Psoas muscle (tissue), 8 donors: ENCODE measurements at places on chromosomes 7 and 10.

DNA sequence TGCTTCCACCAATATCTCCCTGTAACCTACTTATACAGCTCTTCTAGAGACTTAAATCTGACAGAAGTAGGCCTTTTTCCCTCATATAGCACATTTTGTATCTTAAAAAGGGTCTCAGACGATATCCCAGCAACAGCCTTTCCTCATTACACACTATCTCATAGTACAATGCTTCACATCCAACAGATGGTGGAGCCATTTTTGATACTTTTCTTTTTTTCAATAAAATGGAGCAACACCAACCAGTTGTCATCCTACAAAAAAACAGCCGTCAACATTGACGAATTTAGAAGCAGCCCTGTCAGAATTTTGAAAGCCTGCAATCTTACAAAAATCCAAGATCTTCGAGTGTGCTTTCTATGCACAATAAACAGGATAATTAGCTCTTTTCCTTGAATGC is 145.9 kb upstream of the NEBL start:
- H3K4me1 ChIP-seq: no peaks in the 10 kb centered on the region
- H3K27me3 ChIP-seq: no peaks in the 10 kb centered on the region
- H3K36me3 ChIP-seq: no peaks in the 10 kb centered on the region
- no peak for DNase-seq

DNA sequence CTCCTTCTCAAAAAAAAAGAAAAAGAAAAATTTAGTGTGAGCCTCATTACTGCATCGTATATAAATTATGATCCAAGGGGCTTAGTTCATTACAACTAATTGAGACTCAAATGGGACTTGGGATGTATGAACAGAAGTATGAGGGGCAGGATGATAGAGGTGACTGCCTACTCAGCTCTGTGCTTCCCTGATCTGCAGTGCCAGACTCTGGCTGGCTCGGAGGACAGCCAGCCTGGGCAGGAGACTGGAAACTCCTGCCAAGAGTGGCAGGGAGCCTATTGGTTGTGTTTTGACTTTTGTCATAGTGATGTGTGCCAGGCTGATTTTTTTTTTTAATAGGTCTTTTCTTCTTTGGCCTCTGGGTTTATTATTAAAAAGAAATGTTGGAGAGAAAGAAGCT is 73.8 kb upstream of the GTF2IRD1 start:
- H3K36me3 ChIP-seq: no peaks in the 10 kb centered on the region
- no peak overlapping the region for H3K4me3 ChIP-seq
- no peak for DNase-seq
- H3K4me1 ChIP-seq: no peaks in the 10 kb centered on the region
- no peak overlapping the region for H3K27ac ChIP-seq

- H3K4me1 ChIP-seq: peaks cover 6% of the 10 kb centered on the region
- H3K36me3 ChIP-seq: no peaks in the 10 kb centered on the region
- peak; percentile 52 for DNase-seq
- peak overlapping the region; percentile 48 for H3K4me3 ChIP-seq
Measured at GRCh38 chr10:123991611-123992570, 100.3 kb upstream of the CPXM2 start.

DNA sequence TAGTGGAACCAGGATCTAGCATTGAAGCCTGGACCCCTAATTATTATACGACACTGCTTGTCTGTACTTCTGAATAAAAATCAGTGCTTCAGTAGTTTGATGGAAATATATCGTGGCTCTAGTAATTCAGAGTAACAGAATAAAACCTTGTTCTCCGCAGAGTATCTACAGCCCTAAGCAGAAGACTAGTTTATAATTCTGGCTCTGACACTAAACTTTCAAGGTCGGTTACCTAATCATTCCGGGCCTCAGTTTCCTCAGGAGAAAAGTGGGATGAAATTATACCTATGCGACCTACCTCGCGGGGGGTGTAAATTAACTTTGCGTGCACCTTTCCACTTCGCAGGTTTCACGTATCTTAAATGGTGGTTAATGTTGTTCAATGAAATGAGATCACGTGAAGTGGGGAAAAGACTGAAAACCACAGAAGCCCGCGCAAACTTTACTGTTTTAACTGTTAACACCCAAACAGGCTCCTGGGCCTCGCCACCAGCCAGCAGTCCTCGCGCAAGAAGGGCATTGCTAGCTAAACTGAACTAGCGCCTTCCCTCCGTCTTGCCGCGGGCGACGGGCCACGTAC is 615 bp downstream of the THAP5 start:
- no peak for DNase-seq
- peaks cover 38% of the 10 kb centered on the region for H3K36me3 ChIP-seq
- H3K4me1 ChIP-seq: peaks cover 53% of the 10 kb centered on the region
- H3K27ac ChIP-seq: peak overlapping the region; percentile 94

- H3K4me3 ChIP-seq: no peak overlapping the region
- DNase-seq: no peak
- H3K27ac ChIP-seq: no peak overlapping the region
- no peaks in the 10 kb centered on the region for H3K36me3 ChIP-seq
- H3K27me3 ChIP-seq: no peaks in the 10 kb centered on the region
Measured at GRCh38 chr10:9038146-9038714, 983.7 kb downstream of the GATA3 start.

GRCh38 chr10:104750291-104750690 is 109.2 kb downstream of the SORCS3 start:
- H3K27ac ChIP-seq: no peak overlapping the region
- no peaks in the 10 kb centered on the region for H3K4me1 ChIP-seq
- no peaks in the 10 kb centered on the region for H3K27me3 ChIP-seq
- H3K36me3 ChIP-seq: no peaks in the 10 kb centered on the region
- no peak for DNase-seq
- H3K4me3 ChIP-seq: no peak overlapping the region

- H3K27ac ChIP-seq: peak overlapping the region; percentile 87
- no peaks in the 10 kb centered on the region for H3K36me3 ChIP-seq
- no peaks in the 10 kb centered on the region for H3K27me3 ChIP-seq
- H3K4me1 ChIP-seq: peaks cover 40% of the 10 kb centered on the region
Measured at GRCh38 chr10:44995914-44996669, 4.6 kb upstream of the ZNF22 start.

GRCh38 chr7:46854958-46855473 is 726.9 kb downstream of the TNS3 start:
- no peaks in the 10 kb centered on the region for H3K4me1 ChIP-seq
- H3K27me3 ChIP-seq: no peaks in the 10 kb centered on the region
- no peak overlapping the region for H3K4me3 ChIP-seq
- DNase-seq: no peak
- no peaks in the 10 kb centered on the region for H3K36me3 ChIP-seq

- DNase-seq: peak; percentile 98
- peak within 1 kb of the TSS; percentile 97 for H3K27ac ChIP-seq
- peak within 1 kb of the TSS; percentile 99 for H3K4me3 ChIP-seq
- H3K27me3 ChIP-seq: no peaks in the 10 kb centered on the region
- peaks cover 12% of the 10 kb centered on the region for H3K4me1 ChIP-seq
Measured at GRCh38 chr10:94402204-94402842, at the start of gene TBC1D12. TBC1D12 (plus strand) TSS chr10:94402541; CDS start chr10:94402614, 73 bp downstream.

- peaks cover 4% of the 10 kb centered on the region for H3K36me3 ChIP-seq
- H3K4me3 ChIP-seq: no peak overlapping the region
- DNase-seq: no peak
- H3K27me3 ChIP-seq: no peaks in the 10 kb centered on the region
- H3K27ac ChIP-seq: no peak overlapping the region
Measured at GRCh38 chr10:92901819-92902251, 53.5 kb downstream of the EXOC6 start.

DNA sequence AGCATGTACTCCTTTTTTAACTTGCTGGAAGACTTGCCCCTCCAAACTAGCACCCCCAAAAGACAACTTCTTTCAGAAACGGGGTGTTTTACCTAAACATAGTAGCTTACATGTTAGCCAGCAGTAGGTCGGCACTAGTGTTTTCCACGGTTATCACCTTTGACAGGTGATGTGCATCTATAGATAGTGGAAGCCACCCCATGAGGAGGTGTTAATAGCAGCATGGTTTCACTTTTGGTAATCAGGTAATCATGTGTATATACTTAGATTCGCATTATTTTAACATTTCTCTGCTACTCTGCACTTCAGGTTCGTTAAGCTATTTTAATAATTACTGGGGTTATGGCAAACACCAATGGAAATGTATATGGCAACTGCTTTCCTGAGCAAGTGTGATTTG is 17.6 kb downstream of the SRI start:
- no peak overlapping the region for H3K4me3 ChIP-seq
- peaks cover 49% of the 10 kb centered on the region for H3K36me3 ChIP-seq
- no peaks in the 10 kb centered on the region for H3K4me1 ChIP-seq
- no peak overlapping the region for H3K27ac ChIP-seq
- no peak for DNase-seq
- H3K27me3 ChIP-seq: no peaks in the 10 kb centered on the region

- peaks cover 6% of the 10 kb centered on the region for H3K4me1 ChIP-seq
- no peaks in the 10 kb centered on the region for H3K27me3 ChIP-seq
- no peaks in the 10 kb centered on the region for H3K36me3 ChIP-seq
- H3K27ac ChIP-seq: no peak overlapping the region
Measured at GRCh38 chr7:1712907-1713501, 42.9 kb downstream of the ELFN1 start.

DNA sequence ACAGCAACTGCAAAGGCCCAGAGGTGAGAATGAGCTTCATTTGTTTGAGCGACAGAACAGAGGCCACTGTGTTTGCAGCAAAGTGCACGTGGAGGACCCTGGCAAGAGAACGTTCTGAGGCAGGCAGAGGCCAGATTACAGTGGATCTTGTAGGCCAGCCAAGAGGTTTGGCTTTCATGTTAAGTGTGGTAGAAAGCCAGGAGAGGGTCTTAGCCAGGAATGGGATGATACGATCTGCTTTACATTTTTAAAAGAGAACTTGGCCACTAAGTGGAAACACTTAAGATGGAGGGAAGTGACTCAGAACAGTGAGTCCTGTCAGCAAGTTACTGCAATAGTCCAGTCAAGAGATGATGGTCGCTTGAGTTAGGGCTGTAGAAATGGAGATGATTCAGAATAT is 4.6 kb downstream of the CCDC136 start:
- peak overlapping the region; percentile 69 for H3K27ac ChIP-seq
- no peak for DNase-seq
- H3K4me3 ChIP-seq: no peak overlapping the region
- peaks cover 4% of the 10 kb centered on the region for H3K36me3 ChIP-seq

GRCh38 chr10:6071181-6072175 is 9.3 kb upstream of the IL2RA start:
- H3K4me1 ChIP-seq: no peaks in the 10 kb centered on the region

GRCh38 chr10:132393695-132394181 is 3.3 kb upstream of the PWWP2B start:
- no peak overlapping the region for H3K4me3 ChIP-seq
- no peaks in the 10 kb centered on the region for H3K27me3 ChIP-seq
- H3K36me3 ChIP-seq: no peaks in the 10 kb centered on the region
- peaks cover 25% of the 10 kb centered on the region for H3K4me1 ChIP-seq

GRCh38 chr10:79250259-79250658 is 97.0 kb upstream of the PPIF start:
- no peak overlapping the region for H3K4me3 ChIP-seq
- peaks cover 51% of the 10 kb centered on the region for H3K4me1 ChIP-seq
- no peak for DNase-seq

GRCh38 chr7:140308060-140308459 is 90.3 kb downstream of the SLC37A3 start:
- DNase-seq: no peak
- H3K4me3 ChIP-seq: no peak overlapping the region
- H3K27me3 ChIP-seq: no peaks in the 10 kb centered on the region

DNA sequence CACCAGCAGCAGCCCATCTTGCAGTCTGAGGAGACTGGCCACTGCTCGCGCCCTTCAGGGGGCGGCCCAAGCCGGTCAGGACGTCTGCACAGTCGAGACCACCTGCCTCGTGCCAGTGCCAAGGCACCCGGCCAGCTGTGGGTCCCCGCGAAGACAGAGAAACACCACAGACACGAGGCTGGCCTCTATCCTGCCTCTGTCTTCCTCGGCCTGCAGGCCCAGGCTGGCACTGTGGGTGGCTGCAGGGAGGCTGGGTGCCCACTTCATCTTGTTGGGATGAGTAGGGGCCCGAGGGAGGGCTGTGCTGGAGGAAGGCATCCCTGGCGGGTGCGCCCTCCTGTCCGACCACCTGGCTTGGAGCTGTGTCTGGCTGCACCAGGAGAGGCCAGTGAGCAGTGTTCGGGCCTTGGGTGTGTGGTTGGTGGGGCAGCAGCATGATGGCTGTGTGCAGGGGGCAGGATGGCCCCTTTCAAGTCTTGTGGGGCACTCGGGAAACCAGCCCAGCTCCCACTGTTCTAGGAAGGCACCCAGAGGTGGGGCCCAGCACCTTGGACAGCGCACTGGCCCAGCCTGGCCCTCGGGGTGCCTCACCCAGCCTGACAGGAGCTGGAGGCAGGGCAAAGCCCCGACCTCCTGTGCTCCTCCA is 7.3 kb downstream of the DPYSL4 start:
- no peak overlapping the region for H3K27ac ChIP-seq
- peaks cover 12% of the 10 kb centered on the region for H3K27me3 ChIP-seq
- no peak overlapping the region for H3K4me3 ChIP-seq
- H3K4me1 ChIP-seq: no peaks in the 10 kb centered on the region
- DNase-seq: peak; percentile 16

GRCh38 chr10:69387500-69387899 is 29.2 kb downstream of the TACR2 start:
- no peak overlapping the region for H3K27ac ChIP-seq
- no peak overlapping the region for H3K4me3 ChIP-seq
- no peak for DNase-seq
- peaks cover 32% of the 10 kb centered on the region for H3K4me1 ChIP-seq

GRCh38 chr7:35707422-35707821 is 12.5 kb upstream of the HERPUD2 start:
- no peak overlapping the region for H3K4me3 ChIP-seq
- no peak overlapping the region for H3K27ac ChIP-seq
- no peaks in the 10 kb centered on the region for H3K36me3 ChIP-seq
- DNase-seq: no peak

DNA sequence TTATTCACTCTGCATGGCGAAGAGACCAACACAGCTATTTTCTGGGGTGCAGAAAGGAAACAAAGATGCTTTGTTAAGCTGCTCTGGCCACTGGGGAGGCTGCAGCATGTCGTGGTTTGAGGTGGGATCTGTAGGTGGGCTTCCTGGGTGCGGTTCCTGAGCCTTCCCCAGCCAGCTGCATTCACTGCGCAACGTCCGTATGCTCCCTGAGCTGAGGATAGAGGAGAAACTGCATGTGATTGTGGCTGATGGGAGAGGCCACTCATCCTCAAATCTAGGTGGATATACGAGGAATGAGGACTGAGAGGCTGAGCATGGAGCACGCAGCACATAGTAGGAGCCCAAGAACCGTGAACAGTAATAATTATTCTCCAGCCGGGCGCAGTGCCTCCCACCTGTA is 9.9 kb upstream of the DNAAF5 start:
- H3K4me3 ChIP-seq: no peak overlapping the region
- no peak overlapping the region for H3K27ac ChIP-seq
- H3K36me3 ChIP-seq: no peaks in the 10 kb centered on the region
- H3K4me1 ChIP-seq: no peaks in the 10 kb centered on the region
- peaks cover 5% of the 10 kb centered on the region for H3K27me3 ChIP-seq

DNA sequence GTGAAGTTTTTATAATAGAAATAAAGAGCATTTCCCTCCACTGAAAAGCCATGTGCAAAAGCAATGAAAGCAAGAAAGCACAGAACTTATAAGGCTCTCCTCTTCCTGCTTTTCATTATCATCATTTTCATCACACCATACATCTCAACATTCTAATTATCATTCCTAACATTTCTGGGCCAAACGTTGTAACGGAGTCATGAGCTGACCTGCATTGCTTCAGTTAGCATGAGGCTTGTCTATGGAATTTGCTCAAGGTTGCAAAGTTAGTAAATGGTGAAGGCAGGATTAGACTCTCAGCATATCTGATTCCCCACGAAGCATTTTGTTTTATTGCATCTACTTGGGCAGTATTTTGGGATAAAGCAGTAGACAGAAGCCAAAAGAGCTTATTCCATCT is 11.4 kb downstream of the SCIN start:
- no peaks in the 10 kb centered on the region for H3K36me3 ChIP-seq
- no peaks in the 10 kb centered on the region for H3K4me1 ChIP-seq
- H3K27ac ChIP-seq: no peak overlapping the region
- DNase-seq: no peak
- no peak overlapping the region for H3K4me3 ChIP-seq
- H3K27me3 ChIP-seq: no peaks in the 10 kb centered on the region
